Frontal cortex (tissue), 4 donors: ENCODE measurements at places on chromosomes 2 and 18. TPM values are rescaled to one million over a fixed set of nuclear protein-coding genes. Genes with fewer than 3 reads are reported as not detected.

GRCh38 chr2:206085742-206086445 lies at the start of gene INO80D:
Gene INO80D, minus strand, starts transcription at chr2:206086174. Its CDS starts 23,158 bp downstream, at chr2:206063016.
- DNase-seq = peak; percentile 74

DNA sequence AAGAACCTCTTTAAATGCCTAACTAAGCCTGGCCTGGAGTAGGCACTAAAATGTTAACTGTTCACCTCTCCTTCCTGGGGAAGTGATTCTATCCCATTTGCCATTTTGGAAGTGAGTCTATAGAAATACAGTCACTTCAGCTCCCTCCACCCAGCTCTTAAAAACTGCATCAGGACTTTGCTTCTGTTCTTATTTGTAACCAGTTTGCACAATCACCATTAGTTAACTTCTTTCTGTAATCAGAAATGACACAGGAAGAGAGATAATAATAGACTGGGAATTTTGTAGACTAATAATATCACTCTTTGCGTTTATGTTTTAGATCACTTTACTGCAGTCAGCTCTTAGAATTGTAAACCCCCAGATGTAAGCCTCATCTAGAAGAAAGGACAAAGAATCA lies 16.0 kb upstream of the MARCO start:
- DNase-seq = no peak

DNA sequence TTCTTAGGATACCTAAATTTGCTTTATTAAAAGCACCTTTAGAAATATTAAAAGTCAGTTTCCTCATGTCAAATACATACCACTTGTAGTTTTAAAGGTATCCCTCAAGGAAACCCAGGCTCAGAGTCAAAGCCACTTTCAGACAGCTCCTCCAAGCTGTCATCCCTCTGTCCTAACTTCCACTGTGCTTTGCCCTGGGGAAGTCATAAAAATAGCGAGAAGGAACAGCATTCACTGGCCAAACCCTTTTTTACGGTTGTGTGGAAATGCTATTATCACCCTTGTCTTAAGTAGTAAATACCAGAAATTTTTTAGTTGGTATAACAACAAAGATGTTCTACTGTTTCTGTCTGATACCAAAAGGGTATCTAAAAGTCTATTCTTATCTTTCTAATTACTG lies 680.5 kb downstream of the ZEB2 start:
- no peak for DNase-seq

- peak; percentile 37 for DNase-seq
These were observed 23.7 kb downstream of the METTL4 start for GRCh38 chr18:2547477-2548087.

DNA sequence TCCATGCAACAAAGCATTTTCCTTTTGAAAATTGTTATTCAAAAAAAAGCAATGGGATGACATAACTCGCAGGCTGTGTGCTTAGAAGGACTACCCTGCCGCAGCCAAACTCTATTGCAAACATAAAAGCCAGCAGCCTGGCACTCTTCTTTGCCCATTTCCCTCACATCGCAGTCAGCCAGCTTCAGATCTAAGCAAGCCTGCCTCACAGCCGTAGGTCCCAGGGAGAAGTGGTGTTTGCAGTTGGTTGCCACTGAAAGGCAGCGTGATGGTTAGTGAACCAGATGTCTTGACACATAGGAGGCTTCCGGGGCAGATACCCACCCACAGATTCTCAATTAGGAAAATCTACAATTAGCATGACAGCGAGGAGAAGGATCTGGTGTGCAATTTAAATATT lies 655.2 kb downstream of the RNF144A start:
- DNase-seq = no peak

- DNase-seq = no peak
These were observed 49.7 kb upstream of the ST3GAL5 start for GRCh38 chr2:85938456-85938855.

DNA sequence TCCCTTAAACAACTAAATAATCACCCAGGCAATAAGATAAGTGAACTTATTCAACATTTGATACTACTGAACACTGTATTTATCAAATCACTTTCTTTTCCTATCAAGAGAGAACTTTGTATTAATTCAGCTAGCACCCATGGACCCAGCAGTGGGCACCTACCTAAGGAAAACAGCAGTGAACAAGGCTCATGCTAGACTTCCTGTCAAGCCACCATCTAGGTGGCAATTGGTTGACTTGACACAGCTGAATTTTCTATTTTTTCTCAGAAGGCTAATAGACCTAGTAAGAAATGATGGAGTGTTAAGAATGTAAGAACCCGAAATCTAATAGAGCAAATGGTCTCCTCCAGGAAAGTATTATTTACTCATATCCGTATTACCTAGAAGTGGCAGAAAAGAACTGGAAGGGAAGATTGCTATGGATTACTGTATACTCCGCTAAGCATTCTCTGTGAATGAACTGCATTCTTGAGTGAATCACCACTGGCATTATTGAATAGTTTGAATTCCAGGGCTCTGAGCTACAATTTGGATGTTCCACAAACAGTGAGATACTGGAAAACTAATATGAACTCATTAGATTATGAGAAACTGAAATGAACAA lies 988.2 kb upstream of the CDH2 start:
- no peak for DNase-seq

DNA sequence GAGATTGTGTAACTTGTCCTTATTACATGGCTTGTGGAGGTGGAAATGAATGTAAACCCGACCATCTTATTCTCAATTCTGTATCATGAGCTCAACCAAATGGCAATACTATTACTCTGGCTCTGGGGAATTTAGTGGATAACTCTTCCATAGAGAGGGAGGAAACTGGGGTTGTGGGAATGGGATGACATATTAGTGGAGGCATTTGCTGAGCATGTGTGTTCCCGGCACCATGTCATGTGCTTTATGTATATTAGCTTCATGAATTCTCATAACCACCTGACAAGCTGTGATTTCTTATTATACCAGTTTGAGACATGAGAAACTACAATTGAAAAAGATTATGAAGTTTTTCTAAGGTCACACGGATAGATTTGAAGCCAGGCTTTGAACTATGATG lies 112.8 kb upstream of the TMEFF2 start:
- no peak for DNase-seq

SIX2 gene
- total RNA-seq = 0.41 TPM
